Posterior vena cava (tissue), 2 donors: ENCODE measurements at places on chromosomes 6 and 20. TPM values are rescaled to one million over a fixed set of nuclear protein-coding genes. Genes with fewer than 3 reads are reported as not detected.

Gene CDS2
- 53.3 TPM for total RNA-seq

Gene NELFE
- total RNA-seq = 41.6 TPM

Gene STK4
- total RNA-seq = 29.0 TPM

Gene PSORS1C2
- total RNA-seq = not detected

Gene TRIM40
- not detected for total RNA-seq

Gene OCSTAMP
- total RNA-seq = not detected

Gene DSN1
- 7.2 TPM for total RNA-seq

Gene RSPO3
- total RNA-seq = 101 TPM
